ENCODE measurements at places on chromosomes 2 and 18. TPM values are rescaled to one million over a fixed set of nuclear protein-coding genes. Genes with fewer than 3 reads are reported as not detected.

Gene AQP12B
- total RNA-seq: not detected

Gene TUBA3E
- not detected for total RNA-seq

Gene STEAP3
- 0.46 TPM for total RNA-seq

Gene CABYR
- 0.25 TPM for total RNA-seq

Gene SERPINB13
- not detected for total RNA-seq

Gene FIGN
- total RNA-seq: not detected

Gene NGEF
- not detected for total RNA-seq
